ENCODE measurements at places on chromosomes 1 and 21. TPM values are rescaled to one million over a fixed set of nuclear protein-coding genes. Genes with fewer than 3 reads are reported as not detected.
A peak's percentile ranks its signal among the peaks of the same experiment; 100 is the strongest.

DNA sequence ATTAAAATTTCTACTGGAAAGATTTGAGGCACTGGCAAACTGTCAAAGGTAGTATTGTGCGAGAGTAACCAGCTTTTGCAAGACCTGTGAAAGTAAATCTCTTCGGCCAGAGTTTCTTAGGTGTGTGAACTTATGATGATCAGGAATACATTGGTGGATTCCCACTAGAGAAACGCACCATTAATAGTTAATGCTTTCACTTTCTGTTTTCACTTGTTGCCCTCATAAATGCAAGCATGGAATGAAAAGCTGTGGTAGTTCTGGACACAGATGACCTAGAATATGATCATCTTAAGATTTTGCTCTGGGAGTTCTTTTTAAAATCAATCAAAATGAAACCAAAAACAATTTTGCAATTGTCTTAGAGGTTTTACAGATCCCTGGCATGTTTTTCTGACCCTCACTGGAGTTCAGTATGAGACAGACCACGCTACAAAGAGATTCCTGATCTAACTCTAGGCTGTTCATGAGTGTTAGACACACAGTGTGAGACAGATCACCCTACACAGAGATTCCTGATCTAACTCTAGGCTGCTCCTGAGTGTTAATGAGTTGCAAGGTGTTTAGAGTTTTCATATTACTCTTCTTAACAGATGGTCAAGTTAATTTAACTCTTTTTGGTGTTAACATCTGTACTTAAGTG is 98.8 kb downstream of the SDCCAG8 start:
- no peak for DNase-seq

GRCh38 chr1:152419917-152420316 is 5.9 kb upstream of the CRNN start:
- DNase-seq: no peak

- no peak for DNase-seq
These were observed 20.5 kb downstream of the PLEKHM2 start for GRCh38 chr1:15704526-15705183.

DNA sequence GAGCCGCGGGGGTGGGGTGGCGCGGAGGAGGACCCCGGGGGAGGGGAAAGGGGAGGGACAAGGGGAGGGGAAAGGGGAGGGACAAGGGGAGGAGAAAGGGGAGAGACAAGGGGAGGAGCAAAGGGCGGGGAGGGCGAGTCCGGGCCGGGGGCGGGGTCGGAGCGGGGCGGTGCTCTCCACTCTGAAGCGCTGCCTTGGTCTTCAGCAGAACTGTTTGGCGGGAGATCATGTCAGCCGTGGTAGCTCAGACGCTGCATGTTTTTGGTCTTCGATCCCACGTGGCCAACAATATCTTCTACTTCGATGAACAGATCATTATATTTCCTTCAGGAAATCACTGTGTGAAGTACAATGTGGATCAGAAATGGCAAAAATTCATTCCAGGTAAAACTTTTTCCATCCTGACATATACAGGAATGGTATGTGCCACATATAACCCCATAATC is 420 bp downstream of the CFAP57 start:
- DNase-seq: peak; percentile 46

DNA sequence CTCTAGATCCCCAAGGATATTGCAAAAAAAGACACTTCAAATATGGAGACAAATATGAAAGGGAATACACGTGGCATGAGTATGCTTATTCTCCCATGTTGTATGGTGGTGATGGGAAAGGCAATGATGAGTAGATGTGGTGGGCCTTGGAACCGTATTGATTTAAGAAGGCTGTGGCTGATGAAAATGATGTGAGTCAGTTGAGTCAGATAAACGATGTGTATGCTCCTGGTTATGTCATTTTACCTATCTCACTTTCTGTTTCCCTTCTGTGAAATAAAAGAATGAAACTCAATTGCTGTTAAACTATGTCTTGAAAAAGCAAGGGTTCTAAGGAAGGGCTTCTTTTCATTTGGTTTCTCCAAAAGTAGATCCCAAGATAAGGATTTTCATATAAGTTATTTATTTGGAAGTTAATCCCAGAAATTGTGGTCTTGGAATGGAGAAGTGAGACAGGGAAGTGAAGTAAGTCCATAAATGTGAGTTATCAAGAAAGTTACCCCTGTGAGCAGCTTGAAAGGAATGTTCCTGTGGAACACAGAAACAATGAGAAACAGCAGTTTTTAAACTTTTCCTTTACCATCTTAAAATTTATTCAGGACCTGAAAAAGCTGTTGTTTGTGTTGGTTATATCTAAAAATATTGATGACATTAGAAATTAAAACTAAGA is 292.0 kb downstream of the DUSP10 start:
- DNase-seq: peak; percentile 66

DNA sequence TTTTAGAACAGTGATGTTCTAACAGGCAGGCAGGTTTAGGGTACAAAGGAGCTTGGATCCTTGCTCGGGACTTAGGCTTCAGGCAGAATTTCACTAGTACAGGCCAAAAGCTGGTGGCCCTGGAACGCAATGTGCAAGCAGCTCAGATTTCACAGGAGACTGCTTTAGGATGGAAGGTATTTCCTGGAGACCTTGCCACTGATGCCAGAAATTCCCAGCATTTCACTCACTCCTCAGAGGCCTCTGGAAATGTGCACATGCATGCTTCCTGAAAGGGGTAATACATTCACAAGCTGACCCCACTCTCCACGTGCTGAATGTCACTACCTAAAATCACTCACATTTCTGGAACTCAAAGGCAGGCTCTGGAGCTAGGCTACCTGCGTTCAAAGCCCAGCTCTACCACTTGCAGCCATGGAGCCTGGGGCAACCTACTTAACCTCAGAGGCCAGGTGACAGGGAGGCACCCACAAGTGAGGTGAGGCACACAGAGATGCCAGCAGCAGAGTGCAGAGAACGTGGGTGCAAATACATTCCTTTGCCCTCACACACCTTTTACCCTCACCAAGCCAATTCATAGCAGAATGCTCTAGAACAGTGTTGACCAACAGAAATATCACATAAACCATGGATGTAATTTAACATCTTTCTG is 56.5 kb downstream of the CDC7 start:
- peak; percentile 46 for DNase-seq

DNA sequence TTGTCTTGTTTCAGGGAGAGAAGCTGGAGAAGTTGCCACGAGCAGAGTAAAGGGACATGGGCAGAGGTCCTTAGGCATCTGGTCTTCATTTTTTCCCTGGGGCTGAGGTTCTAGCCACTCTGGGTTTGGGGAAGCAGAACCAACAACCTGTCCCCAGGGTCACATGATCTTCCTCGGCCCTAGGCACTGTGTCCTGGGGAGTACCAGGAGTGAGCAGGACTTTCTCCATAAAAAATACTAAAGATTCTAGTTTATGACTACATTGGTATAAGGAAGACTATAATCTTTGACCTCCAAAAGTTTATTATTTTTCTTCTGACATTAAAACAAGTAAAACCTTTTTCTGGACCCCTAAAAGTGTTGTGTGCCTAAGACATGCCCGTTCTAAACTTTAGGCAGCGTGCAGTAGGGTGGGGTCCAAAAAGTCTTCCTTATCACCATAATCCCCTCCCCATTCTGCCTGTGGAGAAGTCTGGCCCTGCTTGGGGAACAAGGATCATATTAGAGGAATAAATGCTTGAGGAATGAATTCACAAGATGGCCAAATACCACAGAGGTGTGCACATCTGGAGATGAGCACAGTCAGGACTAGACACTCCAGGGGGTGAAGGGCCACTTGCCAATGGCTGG is 19.3 kb upstream of the IGSF3 start:
- DNase-seq: no peak

DNA sequence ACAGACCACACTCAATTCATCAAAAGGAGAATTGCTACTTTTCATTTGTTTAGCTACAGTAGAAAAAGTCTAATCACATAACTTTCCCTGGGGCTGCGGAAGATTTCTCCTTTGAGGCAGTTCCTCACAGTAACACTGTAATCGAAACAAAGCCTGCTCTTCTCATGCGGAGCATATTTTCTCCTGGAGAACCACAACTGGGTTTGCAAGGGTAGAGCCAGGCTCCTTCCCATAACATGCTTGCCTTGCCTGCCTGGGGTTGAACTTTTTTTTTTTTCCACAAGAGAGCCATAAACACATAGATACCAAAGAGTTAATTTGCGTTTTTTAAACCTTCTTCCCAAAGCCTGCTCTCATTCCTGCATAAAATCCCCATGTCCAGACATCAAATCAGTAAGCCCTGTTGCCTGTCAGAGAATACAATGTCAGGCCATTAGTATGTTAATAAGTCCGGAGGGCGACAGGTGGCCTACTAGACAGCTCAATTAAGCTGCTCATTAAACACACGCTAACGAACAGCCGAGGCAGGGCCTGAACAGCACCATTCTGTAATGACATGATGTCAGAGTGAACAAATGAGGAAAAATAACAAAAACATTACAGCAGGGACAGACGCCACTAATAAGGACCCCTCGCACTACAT is 107.1 kb upstream of the OLIG2 start:
- DNase-seq: no peak

DNA sequence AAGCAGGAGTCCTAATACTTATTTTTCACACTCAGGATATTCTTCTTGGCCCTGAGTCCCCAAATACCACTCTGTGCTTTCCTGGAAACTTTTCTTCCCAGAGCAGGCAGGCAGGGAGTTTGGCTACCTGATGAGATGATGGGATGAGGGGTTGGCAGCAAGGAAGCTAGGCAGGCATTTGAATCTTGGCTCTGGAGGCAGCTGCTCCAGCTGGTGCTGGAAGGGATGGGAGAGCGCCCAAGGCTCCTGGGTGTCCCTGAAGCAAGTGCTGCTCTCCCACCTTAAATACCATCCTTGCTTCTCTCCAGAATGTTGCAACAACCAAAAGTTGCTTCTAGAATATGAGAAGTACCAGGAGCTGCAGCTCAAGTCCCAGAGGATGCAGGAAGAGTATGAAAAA is 48.0 kb upstream of the TMEM125 start:
- DNase-seq: no peak

DNA sequence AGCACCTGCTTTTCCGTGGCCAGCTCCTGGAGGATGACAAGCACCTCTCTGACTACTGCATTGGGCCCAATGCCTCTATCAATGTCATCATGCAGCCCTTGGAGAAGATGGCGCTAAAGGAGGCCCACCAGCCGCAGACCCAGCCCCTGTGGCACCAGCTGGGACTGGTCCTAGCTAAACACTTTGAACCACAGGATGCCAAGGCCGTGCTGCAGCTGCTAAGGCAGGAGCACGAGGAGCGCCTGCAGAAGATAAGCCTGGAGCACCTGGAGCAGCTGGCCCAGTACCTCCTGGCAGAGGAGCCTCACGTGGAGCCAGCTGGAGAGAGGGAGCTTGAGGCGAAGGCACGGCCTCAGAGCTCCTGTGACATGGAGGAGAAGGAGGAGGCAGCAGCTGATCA is 413 bp downstream of the UBL4B start:
- DNase-seq: no peak

GRCh38 chr1:225973158-225973557 is 26.0 kb downstream of the SDE2 start:
- DNase-seq: no peak

DNA sequence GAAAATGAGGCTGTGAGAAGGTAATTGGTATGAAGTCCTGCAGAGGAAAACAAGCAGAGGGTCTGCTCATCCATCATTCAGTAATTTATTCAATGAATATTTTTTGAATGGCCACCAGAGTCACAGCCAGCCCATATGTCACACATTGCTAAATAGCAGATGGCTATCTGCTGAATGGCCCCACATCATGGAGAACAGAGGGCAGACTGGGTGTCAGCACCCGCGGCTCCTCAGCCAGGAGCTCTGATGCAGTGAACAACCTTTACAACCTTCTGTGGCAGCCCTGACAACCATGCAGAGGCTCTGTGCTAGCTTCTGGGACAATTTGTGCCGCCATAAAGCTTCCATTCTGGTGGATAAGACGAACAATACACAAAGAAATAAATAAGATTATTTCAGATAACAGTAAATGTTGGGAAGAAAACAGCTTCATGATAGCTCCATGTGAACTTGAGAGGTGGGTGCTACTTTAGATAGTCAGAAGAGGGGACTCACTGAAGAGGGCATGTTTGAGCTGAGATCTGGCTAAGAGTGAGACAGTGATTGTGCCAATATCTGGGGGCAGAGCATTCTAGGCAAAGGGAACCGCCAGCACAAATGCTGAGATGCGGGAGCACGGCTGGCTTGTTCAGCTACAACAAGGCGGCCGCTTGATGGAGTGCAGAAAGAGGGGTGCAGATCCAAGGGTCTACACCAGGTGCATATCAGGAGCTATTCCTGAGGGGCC is 2.8 kb upstream of the C1orf210 start:
- DNase-seq: no peak

DNA sequence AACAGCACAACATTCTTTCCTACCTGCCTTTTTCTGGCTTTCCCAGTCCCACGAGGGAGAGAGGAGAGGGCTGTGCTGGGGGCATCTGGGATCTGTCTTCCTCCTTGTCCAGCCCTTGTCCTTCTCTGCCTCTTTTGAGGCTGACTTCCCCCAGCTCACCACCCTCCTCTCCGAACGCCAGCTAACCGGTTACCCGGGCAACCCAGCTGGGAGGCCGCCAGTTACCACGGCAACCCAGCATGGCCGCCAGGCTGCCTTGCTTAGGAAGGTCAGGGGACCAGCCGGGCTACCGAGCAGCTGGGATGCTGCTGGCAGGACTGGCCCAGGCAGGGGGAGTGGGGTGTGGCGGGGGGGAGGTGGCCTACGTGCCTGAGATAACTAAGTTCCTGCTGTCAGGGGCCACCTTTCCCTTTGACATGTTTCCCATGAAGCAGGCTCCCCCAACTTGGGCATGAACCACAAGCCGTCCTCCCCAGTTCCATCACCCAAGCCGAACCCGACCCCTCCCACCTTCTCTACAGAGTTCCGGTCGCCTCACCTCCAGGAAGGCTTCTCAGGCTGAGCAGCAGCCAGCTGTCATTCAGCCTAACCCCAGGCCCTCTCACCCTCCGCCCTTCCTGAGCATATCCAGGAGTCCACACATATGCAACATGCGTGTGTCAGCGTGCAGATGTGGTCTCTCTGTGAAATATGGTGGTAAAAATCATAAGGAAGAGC is 8.7 kb downstream of the PLEKHA6 start:
- peak; percentile 10 for DNase-seq

DNA sequence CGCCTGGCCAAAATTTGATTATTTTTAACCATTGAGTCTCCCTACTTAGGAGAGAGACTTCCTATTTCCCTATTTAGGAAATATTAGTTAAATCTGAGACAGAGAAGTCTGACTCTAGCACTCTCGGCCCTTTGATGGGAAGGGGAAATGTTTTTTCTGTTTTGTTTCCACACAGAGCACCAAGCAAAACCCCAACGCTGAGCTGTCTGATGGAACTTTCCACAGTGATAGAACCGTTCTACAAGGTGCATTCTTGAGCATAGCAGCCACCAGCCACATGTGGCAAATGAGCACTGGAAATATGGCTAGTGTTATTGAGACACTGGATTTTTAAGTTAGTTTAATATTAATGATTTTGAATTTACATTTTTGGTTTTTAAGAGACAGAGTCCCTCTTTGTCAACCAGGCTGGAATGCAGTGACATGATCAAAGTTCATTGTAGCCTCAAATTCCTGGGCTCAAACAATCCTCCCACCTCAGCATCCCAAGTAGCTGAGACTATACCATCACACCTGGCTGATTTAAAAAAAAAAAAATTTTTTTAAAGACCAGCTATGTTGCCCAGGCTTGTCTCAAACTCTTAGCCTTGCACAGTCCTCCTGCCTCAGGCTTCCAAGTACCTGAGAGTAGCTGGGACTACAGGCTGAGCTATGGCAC is 77.3 kb upstream of the GALNT2 start:
- DNase-seq: no peak

- DNase-seq: peak; percentile 30
These were observed 530.5 kb downstream of the PTBP2 start for GRCh38 chr1:97252076-97252475.

Gene CCDC181
- 1.5 TPM for total RNA-seq

Gene CASQ2
- not detected for total RNA-seq

Gene ADIPOR1
- total RNA-seq: 116 TPM

Gene ABCA4
- 0.26 TPM for total RNA-seq

Gene SLAMF1
- 0.03 TPM for total RNA-seq

Gene METTL18
- 10.6 TPM for total RNA-seq

Gene PDZK1IP1
- not detected for total RNA-seq
